H9 (cell line): ENCODE measurements at places on chromosomes 13 and 19. TPM values are rescaled to one million over a fixed set of nuclear protein-coding genes. Genes with fewer than 3 reads are reported as not detected.
A peak's percentile ranks its signal among the peaks of the same experiment; 100 is the strongest.

The VSTM1 gene
- total RNA-seq, result 0.48 TPM in 1 of 2 replicates, not detected in the other

DNA sequence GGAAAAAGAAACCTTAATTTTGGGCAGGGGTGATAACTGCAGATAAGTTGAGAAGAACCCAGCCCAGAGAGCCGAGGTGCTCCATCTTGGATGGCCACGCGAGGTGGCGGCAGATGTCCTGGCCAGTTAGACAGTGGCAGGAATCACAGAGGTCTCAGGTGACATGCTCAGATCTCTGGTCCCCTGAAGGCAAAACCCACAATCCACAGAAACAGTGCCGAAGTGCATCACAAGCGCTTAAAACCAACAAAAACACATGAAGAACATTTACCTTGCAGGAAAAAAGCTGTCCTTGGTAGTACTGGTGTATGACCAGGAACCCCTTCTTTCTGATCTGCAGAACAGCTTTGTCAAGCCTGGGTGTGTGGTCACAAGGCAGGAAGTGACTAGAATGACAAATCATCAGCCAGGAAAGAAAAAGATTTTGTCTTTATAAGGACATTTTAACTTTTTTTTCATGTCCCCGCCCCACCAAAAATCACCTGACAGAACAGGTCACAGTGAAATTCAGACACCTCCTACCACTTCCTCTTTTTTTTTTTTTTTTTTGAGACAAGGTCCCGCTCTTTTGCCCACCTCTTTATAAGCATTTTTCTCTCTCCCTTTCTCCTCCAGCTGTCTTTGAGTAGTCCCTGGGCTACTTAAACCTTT, at the start of gene LCP1:
TSS of gene LCP1 (minus strand) at position 338 of the 651 bp plus-strand sequence. CDS start 22,515 bp downstream, outside the sequence.
- no peak for DNase-seq

DNA sequence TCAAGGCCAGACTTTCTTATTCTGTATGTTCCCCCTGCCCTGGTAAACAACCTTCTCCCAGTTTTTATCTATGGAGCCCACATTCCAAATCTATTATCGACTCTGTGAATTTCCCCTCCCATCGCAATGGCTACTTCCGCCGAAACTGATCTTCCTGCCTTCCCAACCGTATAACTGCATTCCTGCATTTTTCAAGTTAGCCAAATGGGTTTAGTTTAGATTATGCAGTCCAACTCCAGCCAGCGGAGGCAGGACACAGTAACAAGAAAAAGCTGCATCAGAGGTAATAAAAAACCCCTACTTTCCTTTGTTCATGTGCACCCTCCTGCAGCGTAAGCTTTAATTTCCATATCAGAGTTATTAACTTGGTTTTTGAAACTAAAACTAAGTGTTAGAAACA, 112.2 kb upstream of the ZNF91 start:
- DNase-seq, result no peak

DNA sequence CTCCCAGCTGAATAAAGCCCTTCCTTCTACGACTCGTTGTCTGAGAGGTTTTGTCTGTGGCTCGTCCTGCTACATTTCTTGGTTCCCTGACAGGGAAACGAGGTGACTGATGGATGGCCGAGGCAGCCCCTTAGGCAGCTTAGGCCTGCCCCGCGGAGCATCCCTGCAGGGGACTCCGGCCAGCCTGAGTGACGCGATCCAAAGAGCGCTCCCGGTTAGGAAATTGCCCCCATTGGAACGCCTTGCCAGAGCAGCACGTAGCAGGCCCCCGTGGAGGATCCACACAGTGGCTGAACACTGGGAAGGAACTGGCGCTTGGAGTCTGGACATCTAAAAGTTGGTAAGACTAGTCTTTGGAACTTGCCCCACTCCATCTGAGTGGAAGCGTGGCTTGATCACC, 296.8 kb upstream of the SGCG start:
- peak; percentile 55 for DNase-seq

The JUNB gene
- total RNA-seq, result 15.9 and 18.0 TPM in 2 replicates

DNA sequence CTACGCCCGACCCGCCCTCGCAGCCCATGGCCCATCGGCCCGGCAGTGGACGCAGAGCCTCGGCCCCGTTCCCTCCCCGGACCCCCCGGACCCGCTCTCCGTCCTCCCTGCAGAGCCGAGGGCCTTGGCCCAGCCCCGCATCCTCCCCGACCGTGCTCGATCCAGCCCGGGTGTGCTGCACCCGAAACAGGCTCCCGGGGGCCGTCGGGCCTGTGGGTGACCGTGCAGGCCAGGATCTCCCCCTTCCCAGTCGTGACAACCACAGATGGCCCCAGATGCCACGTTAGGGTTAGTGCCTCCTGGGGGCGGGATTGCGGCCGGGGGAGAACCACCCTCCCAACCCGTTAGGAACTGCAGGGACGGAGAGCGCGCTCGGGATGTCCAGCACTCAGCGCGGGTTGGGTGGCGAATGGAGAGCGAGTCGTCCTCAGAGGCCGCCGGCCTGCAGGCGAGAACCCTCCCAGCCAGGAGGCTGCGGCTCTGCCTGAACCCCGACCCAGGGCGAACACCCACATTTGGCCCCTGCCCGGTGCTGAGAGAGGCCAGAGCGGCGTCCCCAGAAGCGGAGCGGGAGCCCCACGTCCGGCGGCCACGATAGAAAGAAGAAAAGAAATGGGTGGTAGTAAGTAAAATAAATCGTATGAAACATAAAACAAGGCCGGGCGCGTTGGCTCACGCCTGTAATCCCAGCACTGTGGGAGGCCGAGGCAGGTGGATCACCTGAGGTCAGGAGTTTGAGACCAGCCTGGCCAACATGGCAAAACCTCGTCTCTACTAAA, 6.7 kb upstream of the MADCAM1 start:
- peak; percentile 64 for DNase-seq

DNA sequence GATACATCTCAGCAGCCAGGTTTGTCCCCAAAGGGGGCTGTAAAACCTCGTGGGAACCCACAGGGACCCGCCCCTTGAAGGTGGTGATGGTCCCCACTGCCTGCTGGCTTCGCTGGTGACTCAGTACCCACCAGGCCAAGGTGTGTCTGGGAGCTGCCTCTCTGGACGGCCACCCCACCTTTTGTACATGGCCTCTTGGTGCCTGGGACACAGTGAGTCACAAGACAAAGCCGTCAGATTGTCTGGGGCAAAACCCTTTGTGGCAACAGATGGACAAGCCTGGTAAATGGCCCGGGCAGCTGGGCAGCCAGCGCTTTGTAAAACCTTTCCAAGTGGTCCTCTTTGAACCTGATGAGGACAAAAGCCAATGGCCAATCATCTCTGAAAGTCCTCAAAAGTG, 27.9 kb upstream of the KLF2 start:
- DNase-seq, result no peak

The OR7G1 gene
- total RNA-seq, result not detected in 2 replicates

The NCAN gene
- total RNA-seq, result 1.5 and 1.6 TPM in 2 replicates

- DNase-seq, result no peak
Observed at GRCh38 chr13:90098577-90098976, 1248.9 kb upstream of the MIR17HG start.

The DENND1C gene
- total RNA-seq, result 2.4 TPM in 2 replicates

- peak; percentile 30 for DNase-seq
Observed at GRCh38 chr13:100515410-100515800, 73.2 kb downstream of the GGACT start.

GRCh38 chr19:35154525-35155406, at the start of gene FXYD5:
FXYD5 (plus strand) TSS chr19:35154735; CDS start chr19:35155551, 816 bp downstream.
- peak; percentile 69 for DNase-seq

GRCh38 chr19:55703790-55704215, 28.8 kb downstream of the EPN1 start:
- peak; percentile 77 for DNase-seq

DNA sequence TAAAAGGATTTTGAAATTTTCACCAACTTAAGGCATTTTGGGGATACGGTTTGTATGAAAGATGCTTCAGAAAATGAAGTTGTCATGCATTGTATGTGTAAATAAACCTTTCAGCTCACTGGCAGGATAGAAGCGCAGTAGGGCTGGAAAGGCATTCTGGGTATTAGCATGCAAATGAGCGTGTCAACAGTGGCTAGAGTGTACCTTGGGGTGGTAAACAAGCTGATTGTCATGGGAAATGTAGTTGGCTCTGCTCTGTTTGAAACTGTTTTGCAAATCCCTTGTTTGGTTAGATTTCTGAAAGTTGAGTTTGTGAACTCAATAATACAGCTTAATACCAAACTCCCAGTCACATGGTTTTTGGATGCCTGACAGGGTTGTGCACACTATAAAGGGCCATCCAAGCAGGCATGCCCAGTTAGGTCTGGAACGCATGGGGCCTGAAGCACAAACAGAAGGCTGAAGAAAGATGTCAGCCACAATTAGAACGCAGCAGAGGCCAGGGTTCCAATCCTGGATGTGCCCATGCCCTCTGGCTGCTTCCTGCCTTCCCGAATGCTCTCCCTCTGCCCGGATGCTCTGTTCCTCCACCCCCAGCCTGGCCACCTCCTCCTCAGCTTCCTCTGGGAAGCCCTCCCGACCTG, 14.6 kb downstream of the GSX1 start:
- DNase-seq, result peak; percentile 58

The PINLYP gene
- 11.4 and 11.9 TPM in 2 replicates for total RNA-seq

- DNase-seq, result no peak
Observed at GRCh38 chr19:38904581-38905539, 5.1 kb downstream of the NFKBIB start.

- no peak for DNase-seq
Observed at GRCh38 chr19:43311706-43312105, 41.8 kb upstream of the CD177 start.

DNA sequence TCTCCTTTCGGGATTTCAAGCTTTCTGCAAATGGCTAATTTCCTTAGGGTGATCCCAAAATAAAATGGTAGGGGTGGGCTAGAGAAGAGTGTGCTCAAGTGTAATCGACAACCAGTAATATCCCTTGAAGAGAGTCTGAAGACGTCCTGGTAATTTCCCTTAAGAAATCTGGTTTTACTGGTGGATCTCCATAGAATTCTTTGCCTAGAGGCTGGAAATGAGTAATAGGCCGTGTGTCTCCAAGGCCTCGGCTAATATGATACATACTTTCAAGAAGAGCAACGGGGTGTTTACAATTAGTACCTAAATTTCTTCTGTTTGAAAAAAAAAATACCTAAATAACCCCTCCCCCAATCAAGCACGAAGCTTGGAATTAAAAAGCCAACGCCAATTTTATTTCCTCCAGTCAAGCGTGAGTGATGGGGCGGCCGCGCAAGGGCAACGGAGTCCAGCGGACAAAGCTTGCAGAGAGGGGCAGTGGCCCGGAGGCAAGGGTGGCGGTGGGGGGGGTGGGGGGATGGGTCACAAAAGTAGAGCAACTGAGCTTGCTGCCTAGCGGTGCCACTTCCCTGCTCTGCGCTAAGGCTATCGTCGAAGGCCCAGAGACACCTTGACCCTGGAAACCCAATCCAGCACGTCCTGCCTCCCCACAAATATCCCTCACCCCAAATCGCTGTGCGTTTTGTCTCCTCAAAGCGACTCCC, 7.8 kb downstream of the SOX21 start:
- DNase-seq, result peak; percentile 81

DNA sequence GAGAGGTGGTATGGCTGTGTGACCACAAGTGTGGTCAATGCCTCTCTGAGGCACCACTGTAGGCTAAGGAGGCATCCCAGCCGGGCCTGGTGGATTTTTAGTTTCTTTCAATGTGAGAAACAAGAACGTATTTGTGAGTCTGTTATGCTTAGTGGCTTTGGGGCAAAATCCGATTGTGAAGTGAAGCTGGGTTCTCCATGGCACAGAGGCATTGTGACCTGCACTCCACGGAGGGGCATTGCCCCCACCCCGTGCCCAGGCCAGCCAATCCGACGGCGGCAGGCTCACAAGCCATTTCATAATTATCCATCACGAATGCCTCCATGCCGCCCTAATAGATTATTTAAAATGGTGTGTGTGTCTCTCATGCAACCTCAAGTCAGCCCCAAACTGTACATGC, 151.6 kb downstream of the ZNF536 start:
- no peak for DNase-seq

The DPF1 gene
- total RNA-seq, result 12.0 and 13.1 TPM in 2 replicates

- peak; percentile 92 for DNase-seq
Observed at GRCh38 chr19:41887711-41888382, 4.9 kb downstream of the ARHGEF1 start.

GRCh38 chr19:48053856-48054255, 10.0 kb upstream of the CABP5 start:
- DNase-seq, result no peak

DNA sequence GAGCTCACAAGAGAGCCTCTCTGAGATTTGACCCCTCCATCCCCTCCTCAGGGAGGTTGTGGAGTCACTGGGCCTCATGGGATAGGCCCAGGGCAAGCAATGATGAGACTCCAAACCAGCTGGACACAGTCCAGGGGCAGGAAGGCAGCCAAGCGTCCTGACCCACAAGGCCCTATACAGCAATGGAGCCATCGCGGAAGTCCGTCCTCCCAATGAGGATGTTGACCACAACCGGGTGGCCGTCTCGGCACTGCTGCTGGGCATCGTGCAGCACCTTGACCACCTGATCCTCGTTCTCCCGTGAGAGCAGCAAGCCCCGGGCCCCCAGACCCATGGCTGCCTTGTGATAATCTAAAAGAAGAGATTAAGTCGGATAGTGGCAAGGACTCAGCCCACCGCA, 7.9 kb downstream of the SYDE1 start:
- no peak for DNase-seq
